Pancreas (tissue), 10 donors: ENCODE measurements at places on chromosomes 6 and 20.

DNA sequence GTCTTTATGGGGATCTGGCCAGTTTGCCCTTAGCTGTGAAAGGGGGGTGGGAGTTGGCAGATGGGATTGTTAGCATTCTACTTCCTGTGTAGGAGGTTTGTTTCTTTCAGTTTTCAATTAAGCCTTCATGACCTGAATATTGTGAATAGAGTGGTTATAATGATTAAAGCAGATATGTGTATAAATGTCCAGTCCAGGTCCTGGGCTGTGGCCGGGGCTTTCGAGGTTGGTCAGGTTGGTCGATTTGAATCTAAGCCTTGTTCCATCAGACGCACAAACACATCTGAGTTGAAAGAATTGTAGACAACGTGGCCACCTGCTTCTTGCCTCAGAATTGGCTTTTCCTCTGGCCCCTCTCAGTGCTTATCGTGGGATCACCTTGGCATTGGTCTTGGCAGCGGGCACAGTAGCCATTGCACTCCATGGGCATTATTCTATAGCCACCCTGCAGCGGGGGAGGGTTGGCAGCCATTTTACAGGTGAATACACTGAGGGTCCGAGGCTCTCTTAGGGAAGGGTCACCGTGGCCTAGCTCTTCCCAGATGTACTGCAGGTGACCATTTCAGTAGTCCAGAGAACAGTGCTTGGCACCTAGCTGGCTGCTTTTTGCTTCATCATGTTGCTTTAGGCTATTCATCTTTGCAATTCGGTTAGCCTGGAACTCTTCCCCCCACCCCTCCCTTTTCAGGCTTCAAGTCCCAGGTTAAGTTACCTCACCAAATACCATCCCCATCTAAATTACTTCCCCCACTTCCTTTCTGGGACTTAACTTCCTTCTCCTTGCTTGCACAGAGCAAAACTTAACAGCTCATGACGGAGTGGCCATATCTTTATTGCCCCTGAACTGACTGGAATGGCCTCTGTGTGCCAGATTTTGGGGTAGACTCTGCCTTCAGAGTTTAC lies 1.1 kb downstream of the RNF114 start:
- DNase-seq, result no peak

DNA sequence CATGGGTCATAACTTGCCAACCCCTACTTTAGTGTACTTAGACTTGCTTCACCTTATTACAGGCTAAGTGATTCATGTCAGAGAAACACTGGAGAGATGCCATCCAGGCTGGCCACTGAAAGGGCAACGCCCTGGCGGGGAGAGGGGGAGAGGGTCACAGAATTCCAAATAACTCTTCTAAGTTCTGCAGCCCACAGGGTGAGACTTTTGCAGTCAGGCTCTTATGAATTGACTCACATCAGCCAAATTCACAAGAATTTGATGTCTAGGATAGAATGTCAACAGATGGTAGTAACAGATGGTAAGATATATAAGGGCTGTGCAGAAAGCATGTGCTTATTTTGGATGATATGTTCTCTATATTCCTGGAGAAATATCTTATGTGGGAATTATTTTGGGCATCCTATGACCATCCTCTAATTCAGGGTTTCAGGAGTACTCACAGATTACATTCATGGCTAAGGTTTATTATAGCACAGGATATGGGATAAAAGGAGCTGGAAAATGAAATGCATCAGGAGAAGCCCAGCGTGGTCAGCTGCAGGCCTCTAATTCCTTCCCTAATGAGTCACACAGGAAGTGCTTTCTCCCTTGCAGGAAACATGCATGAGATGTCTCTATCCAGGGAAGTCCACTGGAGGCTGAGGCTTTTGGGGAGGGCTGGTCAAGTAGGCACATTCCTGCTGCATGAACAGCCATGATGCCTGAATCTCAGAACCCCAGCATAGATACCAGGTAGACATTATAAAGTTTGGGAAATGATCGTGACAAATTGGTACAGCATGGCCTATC lies 58.7 kb upstream of the RIN2 start:
- no peak for DNase-seq

DNA sequence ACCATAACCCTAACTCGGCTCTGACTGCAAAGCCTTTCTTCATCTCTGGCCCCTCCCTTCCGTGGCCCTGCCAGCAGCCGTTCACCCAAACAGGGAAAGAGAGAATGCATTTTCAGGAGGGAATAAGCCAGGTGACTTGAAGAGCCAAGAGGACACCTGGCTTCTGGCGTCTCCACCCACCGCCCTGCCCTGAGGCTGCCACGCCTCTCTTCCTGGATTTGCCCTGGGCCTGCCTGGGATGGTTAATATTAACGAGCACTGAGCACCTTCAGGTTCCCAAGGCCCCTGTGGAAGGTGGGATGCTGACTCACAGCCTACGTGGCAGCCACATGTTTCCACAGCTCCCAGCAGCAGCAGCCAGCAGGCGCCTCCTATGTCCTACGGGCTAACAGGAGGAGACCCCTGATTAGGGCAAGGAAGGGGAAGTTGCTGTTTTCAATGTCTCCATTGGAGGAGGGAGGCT lies 138.0 kb upstream of the RREB1 start:
- DNase-seq, result peak; percentile 96

DNA sequence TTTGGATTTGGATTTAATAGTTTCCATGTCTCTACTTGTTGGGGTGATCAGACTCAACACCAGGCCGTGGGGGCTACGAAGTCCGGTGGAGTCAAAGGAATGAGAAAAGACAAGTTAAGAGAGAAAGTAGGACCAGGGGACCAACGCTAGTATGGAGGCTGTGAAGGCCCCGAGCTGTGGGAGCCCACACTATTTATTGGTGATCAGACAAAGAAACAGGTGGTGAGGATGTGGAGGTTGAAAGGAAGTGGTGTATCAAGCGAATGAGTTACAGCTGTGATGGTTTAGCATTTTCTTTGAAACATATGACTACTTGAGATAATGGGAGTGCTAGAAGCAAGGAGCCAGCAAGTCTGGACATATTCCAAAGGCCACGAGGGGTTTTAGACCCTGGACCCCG lies 62.4 kb downstream of the AKAP7 start:
- DNase-seq, result no peak
